Fibroblast of the aortic adventitia (primary cell): ENCODE measurements at places on chromosomes 4 and X. TPM values are rescaled to one million over a fixed set of nuclear protein-coding genes. Genes with fewer than 3 reads are reported as not detected.

DNA sequence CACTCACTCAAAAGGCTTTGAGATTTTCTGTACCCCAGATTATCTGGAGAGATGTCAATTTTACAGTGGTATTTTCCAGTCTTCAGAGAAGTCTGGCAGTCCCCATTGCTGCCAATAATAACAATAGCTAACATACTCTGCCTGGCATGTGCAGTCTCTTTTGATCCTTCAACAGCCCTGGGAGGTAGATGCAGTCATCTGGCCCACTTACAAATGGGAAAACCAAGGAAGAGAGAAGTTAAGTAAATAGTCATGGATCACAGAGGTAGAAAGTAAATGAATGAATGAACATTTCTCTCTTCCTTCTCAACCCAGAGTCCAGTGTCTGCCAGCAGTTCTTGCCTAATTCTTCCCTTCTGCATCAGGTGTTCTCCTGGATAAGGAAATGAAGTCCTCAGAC is 113.0 kb upstream of the EDNRA start:
- peak; percentile 45 for DNase-seq

DNA sequence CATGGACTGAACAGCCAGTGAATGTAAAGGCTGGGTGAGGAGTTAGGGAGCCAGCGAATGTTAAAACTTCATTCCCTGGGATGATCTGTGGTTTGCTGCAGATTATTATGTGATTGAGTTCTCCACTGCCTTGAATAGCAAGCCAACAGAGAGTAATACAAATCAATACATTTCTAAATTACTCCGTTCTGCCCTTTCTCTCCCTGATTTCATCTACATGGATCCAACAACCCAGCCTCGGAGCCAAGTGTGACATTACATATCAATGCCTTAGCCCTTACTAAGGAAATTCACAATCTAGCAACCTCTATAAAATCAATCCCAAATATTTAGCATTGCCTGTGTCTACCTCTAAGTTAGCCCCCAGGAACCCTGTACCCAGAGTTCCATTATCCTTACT is 11.0 kb downstream of the HSD17B13 start:
- DNase-seq, result no peak

- DNase-seq, result no peak
These were observed 277.9 kb downstream of the TRIML1 start for GRCh38 chr4:188417181-188417580.

DNA sequence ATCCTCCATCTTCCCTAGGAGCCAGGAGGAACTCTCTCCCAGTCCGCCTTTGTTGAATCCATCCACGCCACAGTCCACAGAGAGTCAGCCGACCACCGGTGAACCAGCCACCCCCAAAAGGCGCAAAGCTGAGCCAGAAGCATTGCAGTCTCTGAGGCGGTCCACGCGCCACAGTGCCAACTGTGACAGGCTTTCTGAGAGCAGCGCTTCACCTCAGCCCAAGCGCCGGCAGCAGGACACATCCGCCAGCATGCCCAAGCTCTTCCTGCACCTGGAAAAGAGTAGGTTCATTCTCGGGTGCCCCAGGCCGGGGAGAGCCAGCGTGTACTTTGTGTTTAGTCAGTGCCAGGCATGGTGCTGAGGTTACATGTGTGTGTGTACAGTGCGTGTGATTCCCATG is 7.4 kb downstream of the MSL3 start:
- no peak for DNase-seq

GRCh38 chr4:183360161-183360919 is 38.1 kb upstream of the CLDN24 start:
- DNase-seq, result peak; percentile 74

DNA sequence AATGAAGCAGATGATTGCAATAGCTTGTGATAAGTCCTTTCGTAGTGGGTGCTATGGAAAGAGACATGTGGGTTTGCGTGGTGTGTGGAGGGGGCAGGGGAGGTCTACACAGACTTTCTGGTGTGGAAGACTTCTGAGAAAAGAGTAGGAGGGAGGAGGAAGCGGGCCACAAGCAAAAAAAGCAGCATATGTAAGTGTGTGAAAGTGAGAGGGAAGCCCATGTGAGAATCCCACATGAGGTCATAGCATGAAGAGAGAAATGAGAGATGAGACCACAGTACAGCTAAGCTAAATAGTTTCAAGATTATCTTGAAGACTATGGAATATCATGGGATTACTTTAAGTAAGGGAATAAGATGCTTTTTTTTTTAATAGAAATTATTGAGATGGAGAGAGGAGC is 2039.9 kb upstream of the TENM3 start:
- no peak for DNase-seq

GRCh38 chrX:110786486-110786885 is 9.1 kb downstream of the CHRDL1 start:
- DNase-seq, result no peak

DNA sequence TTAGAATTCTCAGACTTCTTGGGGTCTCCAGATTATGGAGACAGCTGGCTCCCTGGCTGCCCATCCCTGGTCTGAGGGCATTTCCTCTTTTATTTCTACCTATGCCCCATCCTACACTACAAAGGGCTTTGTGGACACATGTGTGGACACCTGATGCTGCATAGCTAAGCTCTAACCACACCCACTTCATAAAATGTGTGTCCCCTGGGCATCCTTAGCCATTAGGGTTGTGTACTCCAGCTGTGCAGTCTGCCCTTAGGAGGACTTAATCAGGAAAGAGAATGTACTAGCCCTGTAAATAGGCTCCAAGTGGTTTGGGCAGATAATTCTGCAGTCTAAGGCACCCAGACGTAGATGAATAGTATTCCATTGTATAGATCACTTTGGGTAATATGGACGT is 47.0 kb downstream of the COQ2 start:
- DNase-seq, result no peak

DNA sequence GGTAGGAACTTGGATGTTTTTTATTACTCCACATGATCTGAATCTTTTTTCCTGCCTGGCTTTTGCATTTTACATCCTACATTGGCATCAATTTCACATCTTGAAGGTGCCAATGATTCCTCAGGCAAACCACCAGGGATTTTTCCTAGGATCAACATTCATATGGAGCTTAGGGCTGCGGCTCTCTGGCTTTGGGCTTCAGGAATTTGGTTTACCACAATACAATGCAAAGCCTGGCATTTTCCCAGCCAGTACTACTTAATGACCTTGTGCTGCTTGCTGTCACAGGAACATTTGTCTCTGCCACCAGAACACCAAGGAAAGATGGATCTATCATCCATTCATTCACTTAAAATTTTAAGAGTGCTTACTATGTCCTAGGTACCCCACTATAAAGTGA is 180.7 kb downstream of the PDGFC start:
- DNase-seq, result peak; percentile 80

ADH7 gene
- 0.09 TPM in 1 of 2 replicates, not detected in the other for total RNA-seq

H2BW2 gene
- not detected in 2 replicates for total RNA-seq

DNA sequence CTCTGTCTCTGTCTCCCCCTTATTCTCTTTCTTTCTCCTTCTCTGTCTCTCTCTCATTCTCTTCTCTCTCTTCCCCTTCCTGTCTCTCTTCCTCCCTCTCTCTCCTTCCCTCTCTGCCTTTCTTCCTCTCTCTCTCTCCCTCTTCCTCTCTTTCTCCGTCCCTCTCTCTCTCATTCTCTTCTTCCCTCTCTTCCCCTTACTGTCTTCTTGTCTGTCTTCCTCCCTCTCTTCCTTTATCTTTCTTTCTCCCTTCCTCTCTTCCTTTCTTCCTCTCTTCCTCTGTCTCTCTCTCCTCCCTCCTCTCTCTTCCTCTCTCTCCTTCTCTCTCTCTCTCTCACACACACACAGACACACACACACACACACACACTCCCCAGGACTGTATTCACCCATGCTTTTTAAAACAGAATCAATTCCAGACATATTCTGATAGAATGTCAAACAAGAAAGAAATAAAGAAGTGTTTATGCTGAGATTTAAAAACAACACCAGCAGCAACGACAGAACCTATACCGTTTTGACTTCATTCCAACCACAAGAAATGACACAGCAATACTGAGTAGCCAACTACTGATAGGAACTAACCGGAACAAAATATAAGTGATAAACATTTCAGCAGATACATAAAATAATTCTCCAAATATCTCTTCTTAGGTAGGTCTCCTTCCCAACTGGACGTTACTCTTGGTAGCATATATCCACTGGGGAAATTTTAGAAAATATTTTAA is 296.7 kb downstream of the ASMT start:
- no peak for DNase-seq

CXCL13 gene
- not detected in 2 replicates for total RNA-seq

GRCh38 chr4:122758033-122758432 is 25.5 kb downstream of the BBS12 start:
- peak; percentile 78 for DNase-seq

DNA sequence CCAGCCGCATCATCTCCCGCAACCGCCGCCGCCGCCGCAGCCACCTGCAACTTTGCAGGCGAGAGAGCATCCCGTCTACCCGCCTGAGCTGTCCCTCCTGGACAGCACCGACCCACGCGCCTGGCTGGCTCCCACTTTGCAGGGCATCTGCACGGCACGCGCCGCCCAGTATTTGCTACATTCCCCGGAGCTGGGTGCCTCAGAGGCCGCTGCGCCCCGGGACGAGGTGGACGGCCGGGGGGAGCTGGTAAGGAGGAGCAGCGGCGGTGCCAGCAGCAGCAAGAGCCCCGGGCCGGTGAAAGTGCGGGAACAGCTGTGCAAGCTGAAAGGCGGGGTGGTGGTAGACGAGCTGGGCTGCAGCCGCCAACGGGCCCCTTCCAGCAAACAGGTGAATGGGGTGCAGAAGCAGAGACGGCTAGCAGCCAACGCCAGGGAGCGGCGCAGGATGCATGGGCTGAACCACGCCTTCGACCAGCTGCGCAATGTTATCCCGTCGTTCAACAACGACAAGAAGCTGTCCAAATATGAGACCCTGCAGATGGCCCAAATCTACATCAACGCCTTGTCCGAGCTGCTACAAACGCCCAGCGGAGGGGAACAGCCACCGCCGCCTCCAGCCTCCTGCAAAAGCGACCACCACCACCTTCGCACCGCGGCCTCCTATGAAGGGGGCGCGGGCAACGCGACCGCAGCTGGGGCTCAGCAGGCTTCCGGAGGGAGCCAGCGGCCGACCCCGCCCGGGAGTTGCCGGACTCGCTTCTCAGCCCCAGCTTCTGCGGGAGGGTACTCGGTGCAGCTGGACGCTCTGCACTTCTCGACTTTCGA is 654 bp downstream of the ATOH1 start:
- DNase-seq, result no peak

NIPAL1 gene
- 0.08 and 0.90 TPM in 2 replicates for total RNA-seq

- DNase-seq, result peak; percentile 60
These were observed 133.3 kb downstream of the SPCS3 start for GRCh38 chr4:176453079-176453478.

GRCh38 chr4:62640296-62640695 is 1440.2 kb downstream of the ADGRL3 start:
- DNase-seq, result no peak

DNA sequence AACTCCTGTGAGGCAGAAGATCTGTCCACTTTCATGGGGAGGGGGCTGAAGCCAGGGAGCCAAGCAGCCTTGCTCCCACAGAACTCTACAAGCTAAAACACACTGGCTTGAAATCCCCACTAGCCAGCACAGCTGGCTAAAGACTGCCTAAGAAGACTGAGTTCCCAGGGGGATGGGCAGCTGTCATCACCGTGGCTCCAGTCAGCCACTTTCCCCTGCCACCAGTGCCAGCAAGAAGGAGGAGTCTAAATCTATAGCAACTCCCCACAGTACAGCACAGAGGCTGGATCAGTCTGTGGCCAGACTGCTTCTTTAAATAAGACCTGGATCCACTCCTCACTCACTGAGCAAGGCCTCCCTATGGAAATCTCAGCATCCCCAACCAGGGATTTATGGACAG is 308.6 kb downstream of the FAM47B start:
- no peak for DNase-seq

DNA sequence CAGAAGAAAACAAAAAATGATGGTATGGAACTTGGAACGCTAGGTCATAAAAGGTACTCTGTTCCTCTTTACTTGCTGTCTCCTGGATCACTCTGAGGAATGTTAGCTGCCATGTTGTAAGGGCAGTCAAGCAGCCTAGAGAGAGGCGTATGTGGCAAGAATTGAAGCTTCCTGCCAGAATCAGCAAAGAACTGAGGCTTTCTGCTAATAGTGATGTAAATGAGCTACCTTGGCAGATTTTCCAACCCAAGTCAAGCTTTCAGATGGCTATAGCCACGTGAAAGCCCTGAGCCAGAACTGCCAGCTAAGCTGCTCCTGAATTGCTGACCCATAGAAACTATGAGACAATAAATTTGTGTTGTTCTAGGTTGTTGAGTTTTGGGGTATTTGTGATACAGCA is 38.7 kb downstream of the AASDH start:
- DNase-seq, result no peak

DNA sequence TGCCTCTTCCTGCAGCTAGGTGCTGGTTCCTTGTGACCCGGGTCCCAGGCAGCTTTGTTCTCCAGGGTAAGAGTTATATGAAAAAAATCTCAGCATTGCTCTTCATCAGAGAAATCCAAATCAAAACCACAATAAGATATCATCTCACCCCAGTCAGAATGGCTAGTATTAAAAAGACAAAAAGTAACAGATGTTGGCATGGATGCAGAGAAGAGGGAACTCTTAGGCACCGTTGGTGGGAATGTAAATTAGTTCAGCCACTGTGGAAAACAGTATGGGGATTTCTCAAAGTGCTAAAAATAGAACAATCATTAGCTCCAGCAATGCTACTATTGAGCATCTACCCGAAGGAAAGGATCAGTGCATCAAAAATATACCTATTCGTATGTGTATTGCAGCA is 61.5 kb downstream of the SORCS2 start:
- DNase-seq, result no peak

DNA sequence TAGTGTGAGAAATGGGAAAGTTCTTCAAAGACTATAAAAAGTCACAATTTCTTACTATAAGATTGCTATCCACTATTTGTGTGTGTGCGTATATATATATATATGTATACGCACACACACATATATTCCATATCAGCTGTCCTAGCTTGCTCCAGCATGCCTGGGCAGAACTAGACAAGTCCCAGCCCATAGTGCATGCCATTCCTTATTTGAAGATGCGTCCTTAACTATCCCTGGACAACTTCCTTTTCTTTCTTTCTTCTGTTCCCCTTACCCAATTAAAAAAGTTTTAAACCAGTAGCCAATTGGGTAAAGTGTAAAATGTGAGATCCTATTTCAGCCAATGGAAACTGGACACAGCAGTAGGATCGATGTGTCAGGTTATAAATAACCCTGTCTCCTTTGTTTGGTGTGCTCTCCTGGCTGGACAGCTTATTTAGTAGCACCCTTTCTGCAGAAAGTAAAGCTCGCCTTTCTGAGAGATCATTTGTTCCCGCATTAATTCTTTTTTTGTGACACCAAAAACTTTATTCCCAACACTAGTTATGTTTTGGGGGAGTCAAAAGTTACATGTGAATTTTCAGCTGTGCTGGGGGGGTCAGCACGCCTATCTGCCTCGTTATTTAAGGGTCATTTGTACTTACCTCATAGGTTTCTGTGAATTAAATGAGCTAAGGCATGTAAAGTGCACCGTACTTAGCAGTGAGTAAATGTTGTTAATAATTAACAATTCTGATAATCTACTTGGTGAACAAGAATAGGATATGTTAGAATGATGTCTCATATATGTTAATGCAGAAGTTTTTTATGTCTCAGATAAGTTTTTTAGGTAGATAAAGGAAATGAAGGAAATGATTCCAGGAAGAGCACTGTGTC is 40.9 kb downstream of the KDM6A start:
- DNase-seq, result no peak

- DNase-seq, result no peak
These were observed 1062.5 kb downstream of the ADGRL3 start for GRCh38 chr4:62262676-62263075.
